ENCODE measurements at places on chromosomes 2 and 18. TPM values are rescaled to one million over a fixed set of nuclear protein-coding genes. Genes with fewer than 3 reads are reported as not detected.

DNA sequence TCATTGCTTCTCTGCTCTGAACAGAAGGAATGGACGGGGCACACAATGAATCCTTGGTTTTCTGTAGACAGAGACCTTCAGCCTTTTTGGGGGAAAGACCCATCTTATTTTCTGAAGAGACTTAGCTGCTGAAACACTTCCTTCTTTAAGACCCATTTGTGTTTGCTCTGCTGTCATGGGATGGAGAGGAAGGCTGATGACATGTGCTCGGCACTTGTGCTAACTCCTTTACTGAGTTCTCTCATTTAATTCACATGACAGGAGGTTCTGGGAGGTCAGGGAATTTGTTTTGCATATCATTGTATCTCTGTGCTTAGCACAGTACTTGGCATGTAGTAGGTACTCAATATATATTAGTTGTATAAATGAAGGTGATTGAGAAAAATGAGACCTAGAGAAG lies 39.0 kb downstream of the OXER1 start:
- DNase-seq: no peak

GRCh38 chr2:230929381-230930148 lies 4.5 kb upstream of the GPR55 start:
- no peak for DNase-seq

DNA sequence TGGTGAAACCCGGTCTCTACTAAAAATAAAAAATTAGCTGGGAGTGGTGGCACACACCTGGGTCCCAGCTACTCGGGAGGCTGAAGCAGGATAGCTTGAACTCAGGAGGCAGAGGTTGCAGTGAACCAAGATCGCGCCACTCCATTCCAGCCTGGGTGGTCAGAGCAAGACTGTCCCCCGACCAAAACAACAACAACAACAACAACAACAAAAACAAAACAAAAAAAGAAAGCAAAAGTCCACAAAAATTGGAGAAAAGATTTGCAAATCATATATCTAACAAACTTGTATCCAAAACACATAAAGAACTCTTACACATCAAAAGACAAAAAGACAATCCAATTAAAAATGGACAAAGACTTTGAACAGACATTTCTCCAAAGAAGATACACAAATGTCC lies 10.4 kb downstream of the PPM1G start:
- no peak for DNase-seq

GRCh38 chr2:186716899-186717298 lies 23.0 kb downstream of the FAM171B start:
- DNase-seq: no peak

- DNase-seq: no peak
Observed at GRCh38 chr2:63712748-63713147, 124.0 kb downstream of the MDH1 start.

GRCh38 chr2:62197011-62197924 lies 1.4 kb downstream of the B3GNT2 start:
- DNase-seq: peak; percentile 39

Gene ACADL
- total RNA-seq: 1.6 TPM

Gene PID1
- 6.6 TPM for total RNA-seq

Gene KLF7
- total RNA-seq: 6.0 TPM

Measured in SJCRH30 (cell line).